Astrocyte (in vitro differentiated cells and primary cell): ENCODE measurements at places on chromosomes 7 and 10. TPM values are rescaled to one million over a fixed set of nuclear protein-coding genes. Genes with fewer than 3 reads are reported as not detected.
A peak's percentile ranks its signal among the peaks of the same experiment; 100 is the strongest.

CCDC172 gene
- total RNA-seq: not detected in 2 replicates

JCAD gene
- 27.3 and 29.0 TPM in 2 replicates for total RNA-seq

DNTT gene
- total RNA-seq: not detected in 2 replicates

TWIST1 gene
- 5.0 and 5.7 TPM in 2 replicates for total RNA-seq

TMEM229A gene
- total RNA-seq: 0.09 TPM in 1 of 2 replicates, not detected in the other

MRLN gene
- total RNA-seq: not detected in 2 replicates

CRTAC1 gene
- 0.66 and 2.6 TPM in 2 replicates for total RNA-seq

GRCh38 chr7:11648101-11648500 lies 183.9 kb downstream of the THSD7A start:
- DNase-seq: no peak

- peak; percentile 22 for DNase-seq
Measured at GRCh38 chr7:78716876-78717275, 736.6 kb downstream of the MAGI2 start.

GRCh38 chr7:75762350-75762917 lies 9.6 kb downstream of the CCL26 start:
- DNase-seq: peak; percentile 48

- DNase-seq: no peak
Measured at GRCh38 chr7:142940966-142941535, 1.8 kb downstream of the LLCFC1 start.

- no peak for DNase-seq
Measured at GRCh38 chr10:99233689-99234037, 2.0 kb downstream of the HPSE2 start.

DNA sequence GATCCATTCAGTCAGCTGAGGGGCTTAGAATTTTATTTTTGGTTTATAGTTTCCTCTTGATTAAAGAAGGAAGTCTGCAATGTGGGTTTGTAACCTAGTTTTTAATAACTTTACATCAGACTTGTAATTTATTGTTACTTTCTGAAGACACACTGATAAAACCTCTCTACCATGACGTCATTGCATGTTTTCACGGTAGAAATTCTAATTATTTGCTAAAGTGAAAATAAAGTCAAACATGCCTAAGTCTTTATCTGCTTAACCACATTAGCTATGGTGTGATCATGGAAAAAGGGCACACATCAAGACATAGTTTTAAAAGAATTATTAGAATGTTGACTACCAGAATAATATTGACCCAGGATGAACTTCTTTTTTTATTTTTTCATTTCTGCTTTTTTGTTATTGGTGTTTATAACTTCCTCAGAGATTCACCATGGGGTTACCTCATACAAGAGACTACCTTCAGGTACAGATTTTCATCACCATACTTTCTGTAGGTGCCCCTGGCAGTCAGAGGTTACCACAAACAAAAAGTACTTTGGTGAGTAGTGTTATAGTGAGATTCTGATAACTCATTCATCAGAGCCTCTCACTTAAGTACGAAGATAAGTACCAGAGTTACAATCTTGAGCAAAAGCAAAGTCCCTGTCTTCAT lies 7.0 kb upstream of the PANK1 start:
- DNase-seq: peak; percentile 6

DNA sequence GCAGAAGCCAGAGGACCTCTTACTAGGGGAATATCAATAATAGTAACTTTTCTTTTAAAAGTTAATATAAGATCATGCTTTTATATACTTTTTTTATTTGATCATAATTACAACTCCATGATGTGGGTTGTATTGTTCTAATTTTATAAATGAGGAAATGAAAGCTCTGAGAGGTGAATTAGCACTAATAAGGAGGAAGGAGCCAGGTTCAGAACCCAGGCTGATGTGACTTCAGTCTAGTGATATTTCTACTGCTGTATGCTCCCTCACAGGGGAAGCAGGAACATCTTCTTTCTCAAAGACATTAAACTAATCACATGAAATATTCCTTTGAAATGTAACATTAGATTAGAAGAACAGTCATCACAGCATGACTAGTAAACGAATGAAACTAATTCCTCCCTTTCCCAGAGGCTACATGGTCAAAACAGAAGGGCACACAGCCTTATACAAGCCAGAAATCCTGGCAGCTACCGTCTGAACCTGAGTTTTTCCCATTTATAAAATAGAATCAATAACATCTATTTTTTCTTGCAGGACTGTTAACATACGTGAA lies 81.4 kb upstream of the GJD4 start:
- no peak for DNase-seq

DNA sequence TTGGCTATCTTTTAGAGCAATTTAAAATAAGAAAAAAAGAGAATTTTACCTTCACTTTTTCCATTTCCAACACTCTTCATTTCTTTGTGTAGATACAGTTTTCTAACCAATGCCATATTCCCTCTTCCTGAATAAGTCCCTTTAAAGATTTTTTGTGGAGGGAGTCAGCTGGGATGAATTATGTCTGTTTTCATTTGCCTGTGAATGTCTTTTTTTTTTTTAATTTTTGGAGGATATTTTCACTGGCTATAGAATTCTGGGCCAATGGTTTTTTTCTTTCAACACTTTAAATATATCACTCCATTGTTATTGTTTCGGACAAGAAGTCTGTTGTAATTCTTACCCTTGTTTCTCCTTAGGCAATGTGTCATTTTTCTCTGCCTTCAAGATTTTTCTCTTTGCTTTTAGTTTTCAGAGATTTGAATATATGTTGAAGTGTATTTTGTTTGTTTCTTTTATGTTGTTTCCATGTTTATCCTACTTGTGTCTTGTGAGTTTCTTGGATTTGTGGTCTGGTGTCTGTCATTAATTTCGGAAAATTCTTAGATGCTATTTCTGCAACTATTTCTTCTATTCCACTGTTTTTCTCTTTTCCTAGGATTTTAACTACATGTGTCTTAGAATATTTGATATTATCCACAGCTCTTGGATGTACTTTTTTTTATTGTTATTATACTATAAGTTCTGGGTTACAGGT lies 20.0 kb upstream of the CXCL12 start:
- no peak for DNase-seq

- no peak for DNase-seq
Measured at GRCh38 chr7:105278565-105278964, 110.2 kb downstream of the SRPK2 start.

DNA sequence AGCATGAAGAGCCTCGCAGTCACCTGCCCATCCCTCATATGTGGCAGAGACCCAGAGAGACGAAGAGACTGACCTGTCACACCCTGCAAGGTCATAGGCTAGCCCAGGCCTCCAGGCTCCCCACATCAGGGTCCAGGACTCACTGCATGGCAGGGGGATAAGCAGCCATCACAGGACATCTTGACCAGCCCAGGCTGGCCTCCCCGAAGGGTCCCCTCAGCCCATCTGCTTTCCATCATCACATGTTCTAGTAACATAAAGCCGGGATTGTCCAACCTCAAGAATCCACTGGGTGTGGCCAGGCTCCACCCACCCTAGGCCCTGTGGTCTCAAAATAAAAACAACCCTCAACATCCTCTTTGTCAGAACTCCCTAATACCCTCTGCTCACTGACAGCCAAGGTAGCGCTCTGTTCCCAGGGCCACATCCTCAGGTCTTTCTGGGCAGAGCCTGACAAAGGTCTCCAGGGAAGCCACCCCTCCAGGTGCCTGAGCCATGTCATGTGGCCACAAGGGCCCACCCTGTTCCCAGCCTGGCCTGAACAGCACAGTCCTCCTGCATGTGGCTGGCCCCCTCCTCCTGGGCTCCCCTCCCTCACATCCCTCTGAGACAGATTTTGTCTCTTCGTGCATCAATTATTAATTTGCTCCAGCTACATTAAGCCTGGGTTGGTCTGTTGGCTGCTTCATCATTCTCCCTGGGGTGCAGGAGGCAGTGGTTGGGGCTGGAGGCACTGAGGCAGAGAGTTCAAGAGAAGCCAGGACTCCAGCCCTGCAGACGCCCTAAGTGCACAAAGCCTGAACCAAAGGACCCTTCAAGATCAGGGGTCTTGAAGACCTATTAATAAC lies 131.8 kb upstream of the UNC5B start:
- DNase-seq: no peak

GRCh38 chr10:126734015-126734414 lies 63.5 kb upstream of the C10orf90 start:
- peak; percentile 18 for DNase-seq

- no peak for DNase-seq
Measured at GRCh38 chr7:102000123-102000522, 182.7 kb downstream of the CUX1 start.

DNA sequence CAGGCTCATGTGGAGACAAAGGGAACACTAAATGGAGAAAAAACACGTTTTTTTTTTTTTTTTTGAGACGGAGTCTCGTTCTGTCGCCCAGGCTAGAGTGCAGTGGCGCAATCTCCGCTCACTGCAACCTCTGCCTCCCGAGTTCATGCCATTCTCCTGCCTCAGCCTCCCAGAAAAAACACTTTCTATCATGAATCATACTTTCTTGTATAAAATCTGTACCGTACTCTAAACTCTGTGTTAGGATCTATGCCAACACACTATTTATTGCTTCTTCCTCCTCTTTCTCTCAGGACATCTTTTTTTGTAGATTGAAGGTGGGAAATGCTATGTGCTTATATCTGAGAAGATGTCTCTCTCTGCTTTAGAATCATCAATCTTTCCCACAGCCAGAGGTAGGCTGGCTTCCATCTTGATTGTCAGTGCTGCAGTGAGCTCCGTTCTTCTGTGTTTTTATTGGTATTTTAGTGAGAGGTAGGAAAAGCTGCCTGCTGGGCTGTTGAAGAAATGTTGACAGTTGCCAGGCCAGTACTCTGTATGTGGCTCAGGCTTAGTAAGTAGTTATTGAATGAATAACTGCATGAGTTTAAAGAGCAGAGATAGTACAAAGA lies 101.1 kb downstream of the GPR85 start:
- DNase-seq: peak; percentile 58

DNA sequence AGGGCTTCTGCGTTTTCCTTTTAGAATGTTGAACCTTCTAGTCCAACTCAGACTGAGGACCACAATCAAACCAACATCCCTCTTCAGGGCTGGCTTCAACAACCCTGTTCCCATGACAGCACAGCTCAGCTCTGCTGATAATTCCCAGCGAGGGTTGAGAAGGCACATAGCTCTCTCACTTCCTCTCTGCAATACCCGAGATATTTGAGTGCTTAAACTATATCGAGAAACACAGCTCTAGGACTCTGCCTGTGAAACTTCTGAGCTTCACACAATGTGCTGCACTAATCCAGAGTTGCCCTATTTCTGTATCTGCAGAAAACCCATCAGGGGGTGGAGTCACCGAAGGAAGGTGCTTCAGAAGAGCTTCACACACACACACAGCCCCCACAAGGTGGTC lies 1.6 kb upstream of the ADARB2 start:
- DNase-seq: no peak
